ENCODE measurements at places on chromosomes 12 and 14.
A peak's percentile ranks its signal among the peaks of the same experiment; 100 is the strongest.

- DNase-seq = no peak
Measured at GRCh38 chr12:83664650-83665049, 977.9 kb downstream of the TMTC2 start.

DNA sequence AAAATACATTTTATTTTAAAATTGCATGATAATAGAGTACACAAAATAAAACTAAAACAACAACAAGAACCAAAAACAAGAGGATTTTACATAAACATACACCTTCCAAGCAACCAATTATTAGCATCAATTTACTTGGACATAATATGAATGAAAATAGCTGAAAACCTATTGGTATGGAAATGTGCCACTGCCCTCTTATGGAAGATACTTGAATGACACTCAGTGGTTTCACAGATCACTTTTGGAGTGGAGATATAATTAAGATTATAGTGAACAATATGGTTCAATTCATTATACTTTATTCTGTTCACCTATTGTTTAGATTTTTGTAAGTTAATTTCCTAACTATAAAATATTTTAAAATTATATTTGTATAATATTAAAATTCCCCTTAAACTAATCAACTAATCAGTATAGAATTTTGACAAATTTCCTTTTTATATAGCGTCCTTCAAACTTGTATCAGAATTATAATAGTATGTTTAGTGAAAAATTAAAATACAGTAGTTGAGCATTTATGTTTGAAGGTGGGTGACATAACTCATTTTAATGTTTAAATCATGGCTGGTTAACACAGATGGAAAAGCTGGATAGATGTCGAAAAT lies 70.1 kb downstream of the SLC6A15 start:
- DNase-seq = no peak

GRCh38 chr12:106170285-106170684 lies 31.5 kb upstream of the NUAK1 start:
- no peak for DNase-seq

GRCh38 chr14:21668377-21668776 lies 5.2 kb downstream of the OR4E1 start:
- no peak for DNase-seq

DNA sequence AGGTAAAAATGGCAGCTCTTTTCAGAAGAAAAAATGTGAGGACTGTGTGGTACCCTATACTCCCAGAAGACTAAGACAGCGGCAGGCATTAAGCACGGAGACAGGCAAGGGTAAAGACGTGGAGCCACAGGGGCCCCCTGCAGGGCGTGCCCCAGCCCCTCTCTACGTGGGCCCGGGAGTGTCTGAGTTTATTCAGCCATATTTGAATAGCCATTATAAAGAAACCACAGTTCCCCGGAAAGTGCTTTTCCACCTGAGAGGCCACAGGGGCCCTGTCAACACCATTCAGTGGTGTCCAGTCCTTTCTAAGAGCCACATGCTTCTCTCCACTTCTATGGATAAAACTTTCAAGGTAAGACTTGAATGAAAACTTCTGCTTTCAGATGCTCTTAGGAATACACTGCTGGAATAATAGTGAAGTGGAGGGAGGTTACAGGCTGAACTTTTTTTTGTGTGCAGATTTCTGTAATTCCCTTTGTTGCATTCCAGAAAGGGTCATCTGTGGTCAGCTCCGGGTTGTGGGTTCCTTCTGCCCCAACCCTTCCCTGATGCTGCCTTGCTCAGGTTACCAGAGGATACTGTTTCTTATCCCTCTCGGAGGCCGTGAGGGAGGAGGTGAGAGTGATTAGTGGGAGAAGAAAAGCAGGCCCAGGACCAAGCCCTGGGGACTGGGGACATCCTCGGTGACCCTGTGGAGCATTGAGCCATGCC lies 58.4 kb downstream of the SLC25A47 start:
- DNase-seq = no peak

GRCh38 chr14:90508536-90509254 lies 111.9 kb downstream of the CALM1 start:
- DNase-seq = no peak

GRCh38 chr12:28558250-28558649 lies 368.0 kb downstream of the CCDC91 start:
- DNase-seq = no peak

DNA sequence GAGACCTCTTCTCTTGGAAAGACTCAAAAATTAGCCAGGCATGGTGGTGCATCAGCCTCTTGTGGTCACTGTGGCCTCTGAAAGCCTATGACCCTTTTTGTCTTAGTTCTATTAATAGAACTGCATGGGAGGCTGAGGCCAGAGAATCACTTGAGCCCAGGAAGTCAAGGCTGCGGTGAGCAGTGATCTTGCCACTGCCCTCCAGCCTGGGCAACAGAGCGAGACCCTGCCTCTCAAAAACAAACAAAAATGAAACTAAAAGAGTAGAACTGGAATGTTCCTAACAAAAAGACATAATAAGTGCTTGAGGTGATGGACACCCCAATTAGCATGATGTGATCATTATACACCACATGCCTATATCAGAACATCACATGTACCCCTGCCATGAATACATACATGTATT lies 197.0 kb upstream of the EEA1 start:
- no peak for DNase-seq

- no peak for DNase-seq
Measured at GRCh38 chr14:32171469-32171868, 30.4 kb upstream of the RNU6-7 start.

GRCh38 chr14:22289570-22289969 lies 299.5 kb downstream of the DAD1 start:
- DNase-seq = no peak

DNA sequence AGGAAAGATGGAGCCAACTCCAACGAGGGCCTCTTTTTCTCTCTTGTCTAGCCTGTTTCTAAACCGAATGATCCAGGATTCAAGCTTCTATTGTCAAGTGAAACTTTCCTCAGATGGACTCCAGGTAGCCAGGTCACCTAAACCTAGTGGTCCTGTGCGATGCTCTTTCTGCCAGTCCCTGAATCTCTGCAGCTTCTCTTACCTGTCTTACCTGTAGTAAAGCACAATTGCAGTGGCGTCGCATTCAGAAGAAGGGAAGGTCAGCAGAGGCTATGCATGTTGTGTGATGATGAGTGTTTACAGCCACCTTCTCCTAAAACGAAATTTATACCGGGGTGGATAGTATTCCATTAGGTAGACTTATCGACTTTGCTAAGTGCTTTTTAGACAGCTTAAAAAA lies 47.4 kb upstream of the TRAF3 start:
- DNase-seq = no peak

- no peak for DNase-seq
Measured at GRCh38 chr14:72801381-72801812, 92.5 kb downstream of the DPF3 start.

GRCh38 chr12:64082866-64083268 lies 139.2 kb downstream of the KICS2 start:
- no peak for DNase-seq

DNA sequence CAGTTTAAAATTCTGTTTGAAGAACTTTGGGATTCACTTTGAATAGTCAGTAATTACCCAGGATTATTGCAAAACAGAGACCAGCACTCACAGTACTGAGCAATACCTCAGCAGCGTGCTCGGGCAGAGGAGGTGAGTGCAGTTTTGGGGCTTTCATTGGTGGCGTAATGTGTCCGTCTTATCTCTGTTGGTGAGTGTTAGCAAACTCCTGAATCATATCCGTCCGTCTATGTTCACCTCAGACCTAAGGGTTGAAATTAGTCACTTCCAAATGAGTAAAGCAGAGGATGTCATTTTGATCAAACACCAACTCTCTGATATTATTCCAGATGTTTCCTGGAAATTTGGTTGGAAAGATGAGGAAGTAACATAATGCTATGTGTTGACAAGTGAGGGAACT lies 82.8 kb downstream of the BORCS5 start:
- peak; percentile 20 for DNase-seq

DNA sequence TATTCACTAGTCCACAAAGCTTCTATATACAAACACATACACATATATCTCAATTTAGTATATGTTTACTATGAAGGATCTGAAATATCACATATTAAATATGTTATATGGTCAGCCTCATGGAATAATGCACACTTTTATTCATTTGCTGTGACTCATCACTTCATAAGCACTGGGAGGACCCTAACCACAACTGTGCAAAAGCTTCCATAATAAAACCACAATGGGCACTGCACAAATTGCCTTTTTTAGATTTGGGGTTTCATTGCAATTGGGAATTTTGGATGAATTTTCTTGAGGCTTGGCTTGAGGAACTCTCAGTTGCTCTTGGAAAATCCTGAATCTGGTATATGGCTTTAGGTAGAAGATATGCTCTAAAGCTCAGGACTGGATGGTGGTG lies 399.4 kb downstream of the C12orf75 start:
- DNase-seq = no peak

GRCh38 chr14:32019276-32019675 lies 57.8 kb upstream of the ARHGAP5 start:
- no peak for DNase-seq

- no peak for DNase-seq
Measured at GRCh38 chr14:26204728-26205479, 392.9 kb downstream of the NOVA1 start.

DNA sequence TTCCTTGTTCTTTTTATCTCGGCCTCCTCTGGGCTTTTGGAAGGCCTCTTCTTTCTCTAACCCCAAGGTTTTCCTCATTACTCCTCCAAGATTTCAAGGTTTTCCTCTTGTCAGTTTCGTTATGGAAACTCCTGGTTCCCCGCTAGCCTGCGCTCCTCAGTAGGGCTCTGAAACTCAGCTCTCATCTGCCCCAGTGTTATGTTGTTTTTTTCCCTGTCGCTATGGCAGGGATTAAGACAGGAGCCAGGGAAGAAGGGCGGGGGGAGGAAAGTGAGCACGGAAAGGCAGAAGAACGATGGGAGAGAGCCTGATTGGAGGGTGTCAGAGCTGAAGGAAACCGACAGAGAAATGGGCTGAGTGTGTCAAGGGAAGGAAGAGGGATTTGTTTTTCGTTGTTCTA lies 26.5 kb upstream of the JDP2 start:
- DNase-seq = no peak

DNA sequence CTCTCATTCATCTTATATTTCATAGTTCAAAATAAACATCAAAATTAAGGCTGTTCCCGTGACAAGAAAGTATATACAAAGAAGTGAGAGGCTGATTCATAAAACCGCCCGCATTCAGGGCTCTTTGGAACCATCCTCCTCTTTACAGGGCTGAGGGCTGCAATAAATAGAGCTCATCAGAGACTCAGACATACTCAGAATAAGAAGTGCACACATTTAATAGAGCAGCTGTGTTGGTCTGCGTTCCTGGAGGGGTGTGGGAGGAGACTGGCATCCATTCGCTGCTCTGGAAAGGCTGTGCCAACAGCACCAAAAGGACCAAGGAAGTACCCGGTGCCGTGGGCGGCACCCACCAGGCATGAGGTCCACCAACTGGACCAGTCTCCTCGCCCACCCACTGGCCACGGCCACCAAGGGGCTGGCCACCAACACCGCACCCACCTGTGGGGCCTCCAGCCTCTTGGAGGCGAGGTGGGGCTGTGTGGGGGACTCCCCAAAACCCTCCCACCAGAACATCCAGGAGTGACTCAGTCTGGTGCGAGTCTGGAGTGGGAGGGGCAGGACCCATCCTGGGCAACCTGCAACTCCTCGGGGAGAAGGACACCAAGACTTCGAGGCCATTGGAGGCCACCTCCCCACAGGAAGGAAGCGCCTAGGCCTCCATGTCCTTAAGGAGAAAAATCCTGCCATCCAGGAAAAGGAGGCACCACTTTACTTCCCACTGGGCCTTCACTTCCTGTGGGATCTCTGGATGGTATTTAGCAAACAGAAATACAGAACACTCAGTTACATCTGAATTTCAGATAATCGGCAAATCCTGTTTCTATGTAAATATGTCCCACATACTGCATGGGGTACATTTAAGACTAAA lies 32.7 kb downstream of the VCPKMT start:
- DNase-seq = peak; percentile 63

All from stimulated activated CD4-positive, alpha-beta T cell treated with anti-CD3 and anti-CD28 coated beads, Interleukin-4, amount 100 ng/mL, for 1 hour (primary cell).